Muscle of arm (tissue), 14 donors: ENCODE measurements at places on chromosomes 13 and 19. TPM values are rescaled to one million over a fixed set of nuclear protein-coding genes. Genes with fewer than 3 reads are reported as not detected.

Gene SIGLEC5
- polyA plus RNA-seq: 0.26 TPM

DNA sequence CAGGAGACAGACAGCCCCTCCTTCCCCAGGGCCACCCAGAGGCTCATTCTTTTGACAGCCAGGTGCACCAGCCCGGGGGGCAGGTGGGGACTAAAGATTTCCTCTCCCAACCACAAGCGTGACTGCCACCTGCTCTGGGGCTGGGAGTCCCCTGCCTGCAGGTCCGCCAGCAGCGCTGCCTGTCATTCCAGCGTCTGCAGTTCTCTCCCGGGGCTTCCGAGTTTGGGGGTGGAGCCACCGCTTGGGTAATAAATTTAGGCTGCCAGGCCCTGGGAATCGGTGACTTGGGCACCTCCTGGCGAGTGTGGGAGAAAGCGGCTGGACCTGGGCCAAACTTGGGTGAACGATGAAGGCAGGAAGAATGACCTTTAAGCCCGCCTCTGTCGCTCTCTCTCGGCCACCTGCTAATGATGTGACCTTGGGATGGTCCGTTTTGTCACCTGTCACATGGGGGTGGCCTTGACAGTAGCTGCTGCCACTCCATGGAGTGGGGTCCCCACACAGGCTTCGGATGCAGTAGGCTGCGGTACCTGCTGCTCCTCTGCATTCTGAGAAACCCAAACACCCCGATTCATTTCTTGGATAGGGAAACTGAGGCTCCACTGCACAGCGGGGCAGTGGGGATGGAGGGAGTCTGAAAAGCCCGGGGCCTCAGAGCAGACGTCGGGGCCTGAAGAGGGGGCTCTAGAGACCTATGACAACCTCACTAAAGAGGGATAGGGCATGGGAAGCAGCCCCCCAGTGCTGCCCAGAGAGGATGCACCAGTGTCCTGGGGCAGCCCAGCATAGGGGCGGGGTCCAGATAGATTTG, 12.8 kb downstream of the FUT6 start:
- DNase-seq: no peak

Gene THSD8
- polyA plus RNA-seq: 2.6 TPM

- DNase-seq: no peak
These were observed 640 bp downstream of the ZSCAN5A start for GRCh38 chr19:56314018-56314380.

DNA sequence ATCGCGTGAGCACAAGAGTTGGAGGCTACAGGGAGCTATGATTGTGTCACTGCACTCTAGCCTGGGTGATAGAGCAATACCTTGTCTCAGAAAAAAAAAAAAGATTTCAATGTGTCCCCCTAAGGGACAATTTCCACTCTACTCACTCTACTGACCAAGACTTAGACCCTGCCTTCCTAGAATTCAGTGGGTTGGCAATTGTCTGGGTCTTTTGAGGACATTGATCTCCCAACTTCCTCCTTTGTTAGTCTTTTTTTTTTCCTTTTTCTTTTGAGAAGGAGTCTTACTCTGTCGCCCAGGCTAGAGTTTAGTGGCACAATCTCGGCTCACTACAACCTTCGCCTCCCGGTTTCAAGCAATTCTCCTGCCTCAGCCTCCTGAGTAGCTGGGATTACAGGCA, 2.2 kb downstream of the SPTBN4 start:
- DNase-seq: no peak

- peak; percentile 64 for DNase-seq
These were observed 315.7 kb downstream of the FGF9 start for GRCh38 chr13:21986602-21987001.

GRCh38 chr19:50830266-50831025, 2.9 kb downstream of the KLK15 start:
- DNase-seq: no peak

Gene WDR88
- polyA plus RNA-seq: 0.34 TPM

DNA sequence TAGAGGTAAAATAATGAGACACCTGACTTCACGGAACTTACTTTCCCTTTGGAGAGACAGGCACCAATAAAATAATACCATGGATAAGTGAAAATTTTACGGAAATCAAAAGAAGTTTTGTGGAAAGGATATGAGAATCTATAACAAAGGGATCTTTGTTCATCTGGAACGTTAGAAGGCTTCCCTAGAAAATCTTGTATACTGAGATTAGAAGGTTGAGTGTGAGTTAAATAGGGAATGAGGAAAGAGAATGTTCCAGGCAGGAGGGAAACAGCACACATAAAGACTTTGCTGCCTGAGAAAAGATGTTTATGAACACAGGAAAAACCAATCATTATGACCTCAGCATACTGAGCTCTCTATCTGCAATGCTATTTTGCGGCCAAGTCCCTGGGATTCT, 19.6 kb upstream of the RAP2A start:
- DNase-seq: no peak

- no peak for DNase-seq
These were observed 275.9 kb downstream of the ZNF536 start for GRCh38 chr19:30647891-30648720.
